ENCODE measurements at places on chromosomes 1 and 21.

DNA sequence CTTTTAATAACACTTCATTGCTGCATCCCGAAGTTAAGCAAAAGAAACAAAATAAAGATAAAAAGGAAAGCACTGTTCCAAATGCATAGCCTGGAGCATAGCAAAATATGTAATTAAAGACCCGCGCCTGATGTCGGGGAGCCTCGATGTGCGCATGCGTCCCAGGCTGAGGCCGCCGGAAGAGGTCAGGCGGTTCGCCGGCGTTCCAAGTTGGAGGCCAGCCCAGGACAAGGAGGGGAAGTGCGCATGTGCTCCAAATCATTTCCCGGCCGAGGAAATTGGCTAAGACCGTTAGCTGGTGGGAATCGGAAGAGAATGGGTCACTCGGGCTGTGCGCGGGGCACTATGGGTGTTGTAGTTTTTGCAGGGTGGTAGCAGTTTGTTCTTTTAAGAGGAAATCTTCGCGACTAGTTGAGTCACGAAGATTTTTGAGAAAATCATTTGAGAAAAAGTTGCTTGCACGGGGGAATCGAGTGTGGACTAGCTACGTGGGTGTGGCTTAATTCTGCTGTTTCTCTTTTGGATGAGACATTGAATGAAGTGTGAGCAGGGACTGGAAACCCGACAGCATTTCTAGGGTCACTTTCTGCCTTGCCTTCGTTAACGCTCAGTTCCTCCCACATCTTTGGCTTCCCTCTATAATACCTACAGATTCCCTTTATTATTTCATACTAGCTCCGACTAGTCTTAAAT is 31.0 kb upstream of the CD1D start:
- peak; percentile 83 for DNase-seq

GRCh38 chr1:11707621-11708276 is 16.2 kb downstream of the DRAXIN start:
- no peak for DNase-seq

- DNase-seq = no peak
Measured at GRCh38 chr21:41361786-41362604, at the start of gene MX2. Gene MX2 (plus strand): TSS chr21:41362027. CDS start chr21:41376907, 14,880 bp downstream.

DNA sequence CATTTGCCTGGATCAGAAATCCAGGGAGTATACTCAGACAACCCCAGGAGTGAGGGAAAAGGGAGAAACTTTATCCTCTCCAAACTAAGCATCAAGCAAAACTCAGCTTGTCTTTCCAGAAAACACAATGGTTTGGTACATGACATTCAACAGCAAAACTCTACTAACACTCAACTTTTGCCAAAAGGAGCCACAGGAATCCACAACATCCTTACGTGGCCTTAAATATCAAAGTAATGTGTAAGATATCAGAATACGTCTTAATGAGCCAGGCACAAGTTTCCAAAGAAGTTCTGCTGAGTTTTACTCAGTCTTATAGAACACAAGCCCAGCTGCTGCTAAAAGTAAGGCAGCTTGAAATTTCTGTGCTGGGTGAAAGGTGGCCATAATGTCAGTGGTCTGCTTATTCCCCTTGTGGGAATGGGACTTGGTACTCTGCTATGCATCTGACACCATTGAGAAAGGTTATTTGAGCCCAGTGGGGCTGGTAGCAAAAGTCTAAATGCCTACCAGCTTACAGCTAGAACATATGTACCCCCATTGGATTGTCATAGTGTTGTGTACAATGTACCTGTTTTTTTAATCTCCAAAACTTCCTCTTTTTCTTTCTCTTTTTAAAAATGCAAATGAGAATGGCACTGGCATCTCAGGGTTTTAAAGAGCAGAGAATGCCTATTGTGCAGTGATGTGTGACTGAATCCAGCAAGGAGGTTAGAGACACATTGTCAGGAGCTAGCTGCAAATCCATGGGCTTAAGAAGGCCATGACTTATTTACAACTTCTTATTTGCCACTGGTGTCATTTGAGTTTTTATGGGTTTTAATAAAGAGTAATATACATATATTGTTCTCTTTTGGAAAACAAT is 62.0 kb upstream of the ST6GALNAC3 start:
- DNase-seq = no peak
